ENCODE measurements at places on chromosomes 2 and 18.

GRCh38 chr2:229050133-229050532, 221.0 kb downstream of the PID1 start:
- DNase-seq = no peak

DNA sequence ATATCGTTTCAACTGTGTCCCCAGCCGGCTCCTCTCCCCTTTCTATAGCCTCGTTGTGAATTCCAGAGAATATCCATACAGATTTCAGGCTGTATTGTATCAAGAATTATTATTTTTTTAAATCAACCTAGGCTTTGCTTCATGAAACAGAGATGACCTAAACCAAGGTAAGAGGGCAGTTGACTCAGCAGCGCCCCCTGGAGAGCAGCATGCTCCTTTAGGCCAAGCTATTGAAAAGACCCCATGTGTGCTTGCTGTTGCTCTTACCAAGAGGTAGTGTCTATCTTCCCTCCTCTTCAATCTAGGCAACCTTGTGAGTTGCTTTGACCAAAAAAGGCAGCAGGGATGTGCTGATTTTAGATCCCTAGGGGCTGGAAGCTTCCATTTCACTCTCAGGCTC, 426.7 kb upstream of the SMIM21 start:
- no peak for DNase-seq

GRCh38 chr2:123913143-123913735, 111.8 kb upstream of the CNTNAP5 start:
- no peak for DNase-seq

- no peak for DNase-seq
Observed at GRCh38 chr2:159933727-159934049, 128.7 kb downstream of the PLA2R1 start.

DNA sequence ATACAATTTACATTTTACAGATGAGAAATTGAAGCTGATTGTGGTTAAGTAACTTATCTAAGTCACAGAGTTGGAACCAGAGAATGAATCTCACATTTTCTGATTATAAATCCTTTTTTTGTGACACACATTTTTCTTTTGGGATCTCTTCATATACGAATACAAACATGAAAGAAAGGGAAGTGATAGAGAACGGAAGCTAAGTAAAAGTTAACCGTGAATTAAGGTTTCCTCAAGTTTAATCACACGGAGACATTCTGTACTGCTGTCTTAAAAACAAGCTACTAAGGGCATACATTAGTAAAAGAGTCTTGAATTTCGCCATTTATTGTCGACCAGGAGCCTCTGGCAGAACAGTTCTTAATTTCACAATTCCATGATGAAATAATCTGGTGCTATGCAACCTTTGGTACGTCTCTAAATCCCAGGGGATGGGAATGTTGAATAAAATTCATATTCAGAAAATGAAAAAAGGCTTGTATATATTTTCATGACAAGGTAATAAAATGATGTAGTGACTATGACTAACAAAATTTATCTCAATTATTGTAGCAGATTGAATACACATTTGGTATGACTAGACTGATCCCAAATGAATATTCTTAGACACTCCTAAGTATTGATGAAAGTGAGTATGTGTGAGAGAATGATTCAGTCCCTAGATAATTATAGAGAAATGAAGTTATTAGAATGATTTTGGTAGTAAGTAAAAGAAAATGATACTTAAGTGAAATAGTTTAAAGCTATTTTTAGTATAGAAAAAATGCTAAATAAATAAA, 40.3 kb upstream of the ZSWIM2 start:
- DNase-seq = no peak

GRCh38 chr2:192407692-192408091, 213.0 kb upstream of the TMEFF2 start:
- DNase-seq = no peak

Measured in renal cortex interstitium (tissue), 15 donors.